Stimulated activated CD4-positive, alpha-beta T cell treated with anti-CD3 and anti-CD28 coated beads, Interleukin-1b, Interleukin-23, amount 100 ng/mL, for 4 hours (primary cell): ENCODE measurements at places on chromosomes 5 and 9.
A peak's percentile ranks its signal among the peaks of the same experiment; 100 is the strongest.

GRCh38 chr5:58974083-58974482 is 391.2 kb downstream of the RAB3C start:
- no peak for DNase-seq

DNA sequence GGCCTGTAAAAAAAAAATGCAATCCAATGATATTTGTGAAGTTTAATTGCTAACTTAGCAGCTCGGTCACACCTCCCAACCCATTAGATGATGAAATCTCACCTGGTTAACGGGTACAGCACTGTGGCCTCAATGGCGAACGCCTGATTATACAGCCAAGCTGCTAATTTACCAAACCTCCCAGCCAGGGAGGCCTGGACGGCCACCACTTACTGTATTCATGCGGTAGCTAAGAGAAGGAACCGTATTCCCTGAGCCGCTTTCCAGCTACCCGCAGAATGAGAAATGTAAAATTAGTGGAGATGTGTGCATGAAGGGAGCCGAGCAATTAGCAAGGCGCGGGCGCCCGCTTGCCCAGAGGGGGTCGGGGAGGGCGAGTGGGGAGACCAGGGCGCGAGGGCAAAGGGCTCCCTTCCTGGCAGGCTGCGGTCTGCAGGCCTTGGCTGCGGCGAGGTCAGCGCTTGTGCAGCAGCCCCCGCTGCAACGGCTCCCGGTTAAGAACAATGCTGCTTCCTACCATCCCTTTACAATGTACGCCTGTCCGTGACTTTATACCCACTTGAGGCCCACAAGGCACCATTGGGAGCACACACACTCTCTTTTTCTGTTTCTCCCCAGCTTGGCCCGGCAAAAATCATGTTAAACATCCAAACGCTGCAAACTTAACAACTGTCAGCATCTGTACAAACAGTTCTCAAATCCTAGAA is 70.4 kb upstream of the TBCA start:
- no peak for DNase-seq

GRCh38 chr9:92426501-92427145 is 2.4 kb upstream of the OMD start:
- DNase-seq, result no peak

DNA sequence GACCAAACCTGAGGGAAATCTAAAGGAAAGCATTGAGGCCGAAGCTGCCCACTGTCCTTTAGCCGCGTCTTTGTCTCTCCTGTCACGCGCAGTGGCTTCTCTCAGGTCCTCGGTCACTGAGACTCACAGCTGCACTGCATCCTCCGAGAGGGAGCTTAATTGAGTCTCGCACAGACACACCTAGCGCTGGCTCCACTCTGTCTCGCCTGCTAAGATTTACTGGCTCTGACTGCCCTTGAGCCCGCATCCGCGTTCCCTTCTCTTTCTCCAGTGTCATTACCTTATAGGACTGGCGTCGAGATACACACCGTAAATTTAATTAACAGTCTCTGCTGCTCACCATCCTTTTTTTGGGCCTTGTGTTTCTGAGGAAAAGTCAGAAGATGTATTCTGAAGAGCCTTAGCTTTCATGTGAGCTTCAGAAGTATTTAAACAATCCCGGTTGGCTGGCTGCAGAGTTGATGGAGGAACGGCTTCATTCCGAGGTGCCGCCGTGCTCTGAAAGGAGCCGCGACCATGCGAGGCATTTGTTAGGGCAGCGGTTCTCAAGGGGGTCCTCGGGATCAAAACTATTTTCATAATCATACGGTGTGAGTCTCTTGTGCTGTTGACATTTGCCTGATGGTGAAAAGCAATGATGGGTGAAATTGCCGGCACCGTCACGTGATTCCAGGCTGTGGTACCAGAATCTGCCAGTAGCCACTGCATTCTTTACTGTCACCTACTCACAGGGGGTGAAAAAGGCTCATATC is 58.3 kb downstream of the GPR107 start:
- DNase-seq, result no peak

DNA sequence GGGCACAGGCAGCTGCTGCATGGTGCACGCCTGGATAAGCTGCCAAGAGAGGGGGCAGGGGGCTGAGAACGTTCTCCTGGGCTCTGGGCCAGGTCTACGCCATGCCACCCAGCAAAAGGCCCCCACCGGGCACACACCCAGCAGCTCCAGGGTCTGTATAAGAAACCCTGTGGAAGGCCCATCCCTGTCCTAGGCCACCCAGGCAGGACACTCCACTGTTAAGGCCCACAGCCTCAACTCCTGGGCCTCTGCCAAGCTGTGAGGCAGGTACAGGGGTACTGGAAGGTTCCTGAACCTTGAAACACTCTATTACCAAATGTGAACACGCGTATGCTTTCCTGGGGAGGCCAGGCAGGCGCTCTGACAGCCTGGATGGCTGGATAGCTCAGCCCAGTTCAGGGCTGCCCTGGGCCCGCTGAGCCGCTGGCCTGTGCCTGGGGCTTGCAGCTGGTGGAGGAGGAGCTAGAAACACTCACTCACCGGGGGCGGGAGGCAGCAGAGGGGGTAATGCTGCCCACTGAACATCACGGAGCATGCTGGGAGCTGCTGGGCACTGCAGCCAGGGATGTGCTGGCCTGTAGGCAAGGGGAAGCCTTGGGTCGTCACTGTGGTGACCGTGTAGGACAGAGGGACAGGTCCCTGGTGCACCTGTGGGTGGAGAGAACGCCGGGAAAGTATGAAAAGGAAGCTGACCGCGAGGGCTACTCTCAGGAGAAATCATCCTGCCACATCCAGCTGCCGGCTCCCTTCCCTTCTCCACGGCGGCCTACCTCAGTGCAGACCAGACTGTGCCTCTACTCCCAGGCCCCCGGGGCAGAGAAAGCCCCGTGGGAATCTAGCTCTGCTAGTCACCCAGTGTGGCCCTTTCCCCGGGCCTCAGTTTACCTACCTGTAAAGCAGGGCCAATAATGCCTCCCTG is 6.0 kb downstream of the RNF44 start:
- DNase-seq, result no peak

DNA sequence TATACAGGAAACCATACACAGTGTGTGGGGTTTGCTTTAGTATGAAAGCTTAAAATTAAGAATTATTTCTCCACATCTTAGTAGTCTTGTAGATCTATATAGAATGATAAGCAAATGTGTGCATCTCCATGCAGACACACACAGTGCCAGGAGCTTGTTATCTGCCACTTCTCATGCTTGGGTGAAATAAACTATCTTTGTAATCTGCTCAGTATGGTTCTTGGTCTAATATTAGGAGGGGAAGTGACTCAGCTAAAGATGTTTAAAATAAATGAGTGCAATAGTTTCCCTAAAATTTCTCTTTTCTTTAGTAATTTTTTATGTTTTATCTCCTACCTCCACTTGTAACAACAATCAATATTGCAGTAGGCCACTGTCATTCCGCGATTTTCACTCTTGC is 689.6 kb downstream of the TAF11L14 start:
- DNase-seq, result no peak

DNA sequence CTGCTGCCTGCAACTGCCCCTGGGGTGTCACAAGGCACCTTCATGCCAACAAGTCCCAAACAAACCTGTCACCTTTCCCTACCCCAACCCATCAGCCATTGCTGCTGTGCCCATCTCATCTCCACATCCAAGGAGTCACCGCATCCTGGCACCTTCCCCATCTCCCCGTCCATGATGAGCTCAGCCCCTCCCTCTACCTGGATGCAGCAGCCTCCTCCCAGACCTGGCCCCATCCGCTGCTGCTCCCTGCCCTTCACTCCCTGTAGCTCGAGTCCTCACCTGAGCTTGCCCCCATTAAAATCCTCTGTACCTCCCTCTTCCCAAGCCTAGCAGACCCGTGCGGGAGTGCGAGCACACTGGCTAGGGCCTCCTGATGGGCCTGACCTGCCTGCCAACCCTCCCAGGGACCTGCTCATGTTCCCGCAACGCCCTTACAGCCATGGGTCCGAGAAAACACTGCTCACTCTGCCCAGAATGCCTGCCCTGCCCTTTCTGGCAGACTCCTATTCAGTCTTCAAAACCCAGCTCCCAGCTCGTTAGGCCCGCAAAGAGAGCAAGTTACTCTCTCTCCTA is 110.6 kb downstream of the ADAMTS2 start:
- DNase-seq, result no peak

DNA sequence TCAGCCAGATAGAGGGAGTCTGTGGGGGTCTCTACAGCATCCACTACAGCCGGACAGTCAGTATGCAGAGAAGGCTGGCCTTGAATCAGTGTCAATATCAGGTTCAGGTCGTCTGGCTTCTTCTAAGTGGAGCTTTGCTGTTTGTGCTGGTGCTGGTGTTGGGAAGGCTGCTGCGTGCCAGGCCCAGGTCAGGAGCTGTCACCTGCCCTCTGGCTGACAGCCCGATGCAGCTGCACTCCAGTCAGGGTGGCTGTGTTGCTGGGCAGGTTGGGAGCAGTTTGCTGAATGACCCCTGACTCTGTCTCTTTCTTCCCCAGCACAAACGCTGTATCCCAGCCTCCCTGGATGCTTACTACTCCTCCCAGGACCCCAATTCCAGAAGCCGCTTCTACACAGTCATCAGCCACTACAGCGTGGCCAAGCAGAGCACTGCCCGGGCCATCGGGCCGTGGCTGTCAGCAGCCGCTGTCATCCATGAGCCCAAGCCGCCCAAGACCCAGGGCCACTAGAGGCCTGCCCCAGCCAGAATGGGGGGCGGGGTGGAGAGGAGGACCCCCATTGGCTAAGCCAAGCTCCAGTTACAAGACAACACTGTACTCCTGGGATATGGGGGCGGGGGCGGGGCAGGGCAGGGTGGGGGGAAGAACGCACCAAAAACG is 61.6 kb downstream of the NSG2 start:
- no peak for DNase-seq

DNA sequence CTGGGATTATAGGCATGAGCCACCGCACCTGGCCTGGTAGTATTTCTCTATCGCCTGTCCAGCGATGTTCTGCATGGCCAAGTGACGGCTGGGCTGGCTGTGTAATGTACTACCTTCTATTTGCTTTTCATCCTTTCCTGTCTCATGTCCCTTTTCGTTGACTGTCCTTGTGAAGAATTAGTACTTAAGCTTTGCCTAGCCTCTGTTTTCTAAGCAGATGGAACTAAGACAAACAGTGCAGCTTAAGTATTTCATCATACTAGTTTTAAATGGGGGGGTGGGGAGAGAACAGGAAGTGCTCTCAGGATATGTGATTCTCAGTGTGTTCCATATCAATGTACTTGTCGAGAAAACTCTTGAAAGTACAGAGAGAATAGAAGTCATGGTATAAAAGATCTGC is 31.7 kb upstream of the CCL21 start:
- no peak for DNase-seq

DNA sequence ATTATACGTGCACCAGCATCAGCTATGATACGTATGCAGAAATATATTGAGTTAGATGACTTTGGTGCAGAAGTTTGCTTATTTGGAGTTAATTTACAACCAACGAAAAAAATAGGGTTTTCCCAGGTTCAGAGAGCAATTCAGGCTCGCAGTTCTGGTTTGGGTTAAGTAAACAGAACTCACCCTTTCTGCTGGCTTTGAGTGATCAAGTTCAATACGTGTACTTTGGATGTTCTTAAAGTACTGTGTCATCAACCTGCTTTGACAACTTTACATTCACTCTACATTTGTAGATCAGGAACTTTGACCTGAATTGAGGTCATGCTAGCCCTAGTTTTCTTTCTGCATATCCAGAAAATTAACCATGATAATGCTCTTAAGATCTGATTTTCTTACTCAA is 40.7 kb downstream of the ACOT12 start:
- DNase-seq, result no peak

- no peak for DNase-seq
Observed at GRCh38 chr5:60805463-60805862, 38.6 kb downstream of the ELOVL7 start.

DNA sequence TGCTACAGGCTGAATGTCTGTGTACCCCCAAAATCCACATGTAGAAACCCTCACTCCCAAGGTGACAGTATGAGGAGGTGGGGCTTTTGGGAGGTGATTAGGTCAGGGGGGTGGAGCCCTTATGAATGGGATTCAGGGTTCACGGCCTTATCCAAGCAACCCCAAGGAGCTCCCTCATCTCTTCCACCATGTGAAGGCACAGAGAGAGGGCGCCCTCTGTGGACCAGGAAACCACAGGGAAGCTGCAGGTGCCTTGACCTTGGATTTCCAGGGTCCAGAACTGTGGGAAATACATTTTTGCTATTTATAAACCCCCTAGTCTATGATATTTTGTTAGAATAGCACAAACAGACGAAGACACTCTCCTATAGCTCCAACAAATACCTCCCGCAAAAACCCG is 53.6 kb upstream of the IRX2 start:
- no peak for DNase-seq

DNA sequence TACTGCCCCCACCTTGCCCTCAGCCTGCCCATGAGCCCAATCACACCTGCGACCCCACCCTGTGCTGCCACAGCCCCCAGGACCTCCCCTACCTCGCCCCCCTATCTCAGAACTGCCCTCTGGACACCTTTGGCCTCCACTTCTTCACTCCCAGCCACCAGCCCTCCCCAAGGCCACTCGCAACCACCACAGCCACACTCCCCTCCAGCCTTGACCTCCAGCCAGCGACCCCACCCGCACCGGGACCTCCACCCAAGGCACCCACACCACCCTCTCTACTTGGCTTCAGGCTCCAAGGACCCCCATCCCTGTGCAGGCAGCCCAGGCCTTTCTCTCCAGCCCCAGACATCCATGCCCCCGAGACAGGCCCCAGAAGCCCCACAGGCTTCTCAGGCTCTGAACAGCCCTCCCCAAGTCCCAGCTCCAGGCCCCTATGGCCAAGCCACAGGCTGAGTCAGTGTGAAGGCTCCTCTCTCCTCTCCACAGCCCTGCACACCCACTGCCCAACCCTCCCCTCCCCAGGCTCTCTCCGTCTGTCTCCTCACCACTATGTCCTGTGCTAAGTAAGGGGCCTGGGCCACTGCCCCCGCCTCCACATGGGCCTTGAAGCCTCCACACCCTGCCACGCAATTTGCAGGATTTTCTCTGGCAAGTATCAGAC is 2.0 kb downstream of the AK1 start:
- no peak for DNase-seq

- no peak for DNase-seq
Observed at GRCh38 chr5:164721116-164721515, 1215.7 kb downstream of the MAT2B start.

GRCh38 chr5:133824661-133825254 is 143.7 kb downstream of the C5orf15 start:
- DNase-seq, result peak; percentile 1

- no peak for DNase-seq
Observed at GRCh38 chr9:7704543-7704942, 95.0 kb downstream of the DMAC1 start.

- DNase-seq, result no peak
Observed at GRCh38 chr5:83209963-83210362, 132.6 kb downstream of the XRCC4 start.

DNA sequence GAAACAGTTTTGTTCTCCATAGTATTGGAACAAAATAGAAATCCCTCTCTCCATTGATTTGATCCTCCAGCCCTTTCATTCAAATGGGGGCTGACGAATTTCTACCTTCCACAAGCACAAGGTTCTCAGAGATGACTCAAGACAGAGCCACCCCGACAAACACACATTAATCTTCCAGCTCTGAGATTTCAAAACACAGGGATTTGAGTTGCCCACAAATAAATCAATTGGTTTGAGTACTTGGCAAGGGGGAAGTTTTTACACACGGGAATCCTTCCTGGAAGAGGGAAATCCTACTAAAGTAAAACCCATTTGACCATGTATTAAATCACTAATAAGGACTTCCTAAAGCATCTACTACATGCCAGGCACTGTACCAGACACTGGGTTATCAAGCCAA is 5.4 kb downstream of the ADRA1B start:
- no peak for DNase-seq
